SJSA1 (cell line): ENCODE measurements at places on chromosomes 4 and X. TPM values are rescaled to one million over a fixed set of nuclear protein-coding genes. Genes with fewer than 3 reads are reported as not detected.
A peak's percentile ranks its signal among the peaks of the same experiment; 100 is the strongest.

RIBC1 gene
- 0.39 and 2.5 TPM in 2 replicates for total RNA-seq

DNA sequence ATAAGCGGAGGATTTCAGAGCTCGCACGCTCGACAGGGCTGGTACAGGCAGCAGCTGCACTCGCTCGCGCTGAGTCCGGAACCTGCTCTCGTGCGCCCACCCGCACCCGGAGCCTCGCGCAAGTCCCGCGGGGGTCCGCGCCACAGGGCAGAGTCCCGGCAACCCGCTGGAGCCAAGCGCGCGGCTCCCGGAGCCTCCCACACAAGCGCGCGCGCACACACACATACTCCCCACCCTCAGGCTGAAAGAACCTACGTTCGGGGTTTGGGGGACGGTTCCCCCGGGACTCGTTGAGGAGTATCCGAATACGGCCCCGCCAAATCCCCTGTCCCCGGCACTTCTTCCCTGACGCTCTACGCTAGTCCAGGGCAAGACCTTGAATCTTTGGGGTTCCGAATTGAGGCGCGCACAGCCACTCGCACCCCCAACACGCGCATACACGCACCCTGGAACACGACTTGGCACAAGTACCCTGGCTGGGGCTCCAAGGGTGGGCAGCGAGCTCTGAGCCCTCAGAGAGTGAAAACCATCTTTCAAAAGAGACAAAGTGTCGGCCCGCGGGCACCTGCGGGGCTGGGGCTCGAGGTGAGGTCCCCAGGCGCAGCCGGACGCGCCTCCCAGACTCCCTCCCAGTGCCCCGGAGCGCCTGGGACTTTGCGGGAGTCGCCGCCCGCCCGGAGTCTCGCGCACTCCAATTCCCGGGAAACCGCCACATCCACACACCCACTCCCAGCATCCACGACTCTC, 952 bp downstream of the ANOS1 start:
- DNase-seq: peak; percentile 1

- no peak for DNase-seq
These were observed 46.3 kb upstream of the PCDH10 start for GRCh38 chr4:133102612-133103409.

DNA sequence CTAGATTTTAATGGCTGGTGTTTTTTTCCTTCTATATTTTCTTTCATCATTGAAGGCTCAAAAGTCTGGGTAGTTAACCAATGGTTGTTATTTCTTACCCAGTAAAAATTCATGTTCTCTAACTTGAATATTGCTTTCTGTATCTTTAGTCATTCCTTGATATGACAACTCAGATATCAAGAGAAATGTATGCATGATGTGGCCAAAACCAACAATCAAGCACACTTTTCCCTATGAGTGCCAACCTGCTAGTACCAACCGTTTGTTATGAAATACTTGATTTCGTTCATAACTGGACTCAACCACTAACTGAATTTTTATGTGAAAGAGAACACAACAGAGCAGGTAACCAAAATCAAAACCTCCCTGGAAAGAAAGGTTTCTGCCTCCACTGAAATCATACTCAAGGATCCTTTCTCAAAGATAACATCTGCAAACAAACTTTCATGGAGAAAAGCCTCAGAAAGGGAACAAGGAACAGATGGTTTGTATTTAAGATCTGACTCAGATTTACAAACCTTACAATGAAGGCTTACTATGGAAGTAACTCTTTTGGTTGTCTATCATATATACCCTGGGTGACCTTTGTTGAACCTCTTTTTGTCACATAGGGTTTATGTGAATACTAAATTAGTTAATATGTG, 8.3 kb upstream of the VEGFC start:
- peak; percentile 35 for DNase-seq
